ENCODE measurements at places on chromosomes 1 and 21.

GRCh38 chr1:3073489-3074296 lies 4.7 kb downstream of the PRDM16 start:
- DNase-seq = no peak

- no peak for DNase-seq
These were observed 1693.4 kb downstream of the NCAM2 start for GRCh38 chr21:22691658-22692057.

GRCh38 chr1:59601041-59601441 lies 213.7 kb upstream of the HOOK1 start:
- DNase-seq = no peak

DNA sequence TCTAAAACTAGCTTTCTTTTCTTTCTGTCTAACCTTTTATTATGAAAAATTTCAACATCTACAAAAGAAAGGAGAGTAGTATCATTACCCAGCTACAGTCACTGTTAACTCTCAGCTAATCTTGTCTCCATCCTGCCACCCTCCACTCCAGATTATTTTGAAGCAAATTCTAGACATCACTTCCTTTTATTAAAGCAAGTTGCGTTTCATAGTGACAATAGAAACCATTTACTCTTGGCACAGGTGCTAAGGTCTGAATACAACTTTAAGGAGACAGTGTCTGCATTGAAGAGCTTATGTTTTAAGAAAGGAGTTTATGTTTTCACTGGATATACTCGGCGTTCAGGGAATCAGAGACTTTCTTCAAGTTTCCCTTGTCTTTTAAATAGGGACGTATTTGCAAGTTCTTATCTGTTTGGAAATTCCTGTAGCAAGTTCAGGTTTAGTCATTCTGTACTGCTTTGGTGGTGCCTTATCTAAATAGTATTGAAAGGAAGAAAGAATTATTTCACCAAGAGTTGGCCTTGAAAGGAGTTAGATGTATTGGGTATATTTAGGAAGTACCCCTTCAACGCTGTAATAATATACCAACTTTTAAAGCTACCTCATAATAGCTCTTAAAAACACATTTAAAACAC lies 42.7 kb downstream of the ITSN1 start:
- no peak for DNase-seq

- DNase-seq = no peak
These were observed 312.0 kb upstream of the TMPRSS15 start for GRCh38 chr21:18715606-18716005.

DNA sequence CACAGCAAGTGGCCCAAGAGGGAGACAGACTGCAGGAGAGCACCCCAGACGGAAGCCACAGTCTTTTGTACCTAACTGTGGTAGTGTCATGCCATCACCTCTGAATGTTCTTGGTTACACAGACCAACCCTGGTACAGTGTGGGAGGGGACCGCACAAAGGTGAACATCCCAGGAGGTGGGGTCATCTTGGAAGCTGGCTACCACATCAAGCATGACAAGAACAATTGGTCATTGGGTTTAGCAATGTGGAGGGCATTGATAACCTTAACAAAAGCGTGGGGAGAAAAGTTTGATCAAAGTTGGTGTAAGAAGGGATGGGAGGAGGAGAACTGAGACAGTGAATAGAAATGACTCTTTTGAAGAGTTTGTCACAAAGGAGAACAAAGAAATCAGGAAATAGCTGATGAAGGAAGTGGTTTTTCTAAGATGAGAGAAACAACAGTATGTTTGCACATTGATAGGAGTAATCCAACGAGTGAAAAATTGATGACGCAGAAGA lies 87.1 kb upstream of the CACNA1E start:
- DNase-seq = peak; percentile 85

GRCh38 chr1:18511149-18511873 lies 30.6 kb downstream of the KLHDC7A start:
- DNase-seq = no peak

DNA sequence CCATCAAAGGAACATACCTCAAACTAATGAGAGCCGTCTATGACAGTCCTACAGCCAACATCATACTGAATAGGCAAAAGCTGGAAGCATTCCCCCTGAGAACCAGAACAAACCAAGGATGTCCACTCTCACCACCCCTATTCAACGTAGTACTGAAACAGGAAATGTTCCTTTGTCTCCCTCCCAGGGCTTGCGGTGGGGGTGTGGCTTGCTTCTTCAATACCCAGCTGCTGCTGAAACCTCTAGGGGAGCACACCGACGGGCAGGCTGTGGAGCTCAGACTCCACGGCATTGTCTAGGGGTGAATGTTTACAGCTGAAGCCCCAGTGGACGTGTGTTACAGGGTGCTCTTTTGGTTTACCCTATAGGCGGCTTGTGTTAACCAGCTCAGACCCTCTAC lies 30.5 kb upstream of the B3GALT2 start:
- DNase-seq = no peak

DNA sequence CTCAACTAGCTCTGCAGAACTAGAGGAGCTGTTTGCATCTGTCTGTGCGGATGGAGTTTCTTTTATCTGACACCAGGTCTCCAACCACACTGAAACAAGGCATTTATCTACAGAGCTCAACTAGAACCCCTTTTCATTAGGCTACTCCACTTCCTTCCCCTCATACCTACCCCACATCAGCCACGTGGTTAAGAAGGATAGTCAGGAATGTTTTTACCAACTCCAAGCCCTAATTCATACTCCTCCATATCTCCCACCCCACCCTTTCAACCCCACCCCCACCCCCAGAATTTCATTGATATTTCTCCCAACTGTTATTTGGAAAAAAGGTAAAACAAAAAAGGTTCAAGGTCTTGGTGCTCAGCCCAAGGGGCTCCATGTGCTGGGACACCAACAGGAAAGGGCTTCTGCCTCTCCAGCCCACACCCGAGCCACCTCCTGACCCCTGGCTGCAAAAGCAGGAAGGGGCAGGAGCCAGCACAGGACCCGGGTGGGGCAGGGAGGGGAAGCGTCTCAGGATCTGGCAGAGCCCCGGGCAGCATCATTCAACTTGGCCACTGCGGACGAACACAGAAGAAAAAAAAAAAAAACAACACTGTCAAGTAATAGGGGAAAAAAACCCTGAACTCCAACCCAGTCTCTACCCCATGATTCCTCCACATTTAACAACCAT lies 7.0 kb downstream of the ENSA start:
- DNase-seq = no peak

GRCh38 chr21:31236528-31236927 lies 107.5 kb downstream of the TIAM1 start:
- no peak for DNase-seq

GRCh38 chr1:232923739-232924386 lies 26.5 kb upstream of the NTPCR start:
- DNase-seq = peak; percentile 89

GRCh38 chr1:197129698-197130097 lies 16.8 kb downstream of the ASPM start:
- no peak for DNase-seq

- DNase-seq = no peak
These were observed 108.2 kb downstream of the DIRAS3 start for GRCh38 chr1:67942274-67942673.

GRCh38 chr1:220113136-220113695 lies 19.3 kb downstream of the IARS2 start:
- DNase-seq = peak; percentile 30

DNA sequence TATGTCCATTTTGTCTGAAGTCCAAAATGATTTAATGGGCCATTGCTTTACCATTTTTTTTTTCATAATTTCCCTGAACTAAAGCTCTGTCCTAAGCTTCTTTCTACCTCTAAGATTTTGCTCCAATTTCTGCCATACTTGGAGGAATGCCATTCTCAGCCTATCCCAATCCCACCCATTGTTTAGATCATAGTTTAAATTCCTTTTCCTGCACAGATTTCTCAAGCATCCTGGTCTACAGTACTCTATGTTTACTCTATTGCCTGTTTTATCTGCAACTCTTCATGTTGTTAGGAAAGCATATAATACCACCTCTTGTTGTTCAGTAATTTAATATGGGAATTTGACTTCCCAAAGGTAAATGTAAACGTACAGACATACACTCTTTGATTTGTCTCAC lies 30.8 kb downstream of the ADAMTS1 start:
- DNase-seq = no peak

DNA sequence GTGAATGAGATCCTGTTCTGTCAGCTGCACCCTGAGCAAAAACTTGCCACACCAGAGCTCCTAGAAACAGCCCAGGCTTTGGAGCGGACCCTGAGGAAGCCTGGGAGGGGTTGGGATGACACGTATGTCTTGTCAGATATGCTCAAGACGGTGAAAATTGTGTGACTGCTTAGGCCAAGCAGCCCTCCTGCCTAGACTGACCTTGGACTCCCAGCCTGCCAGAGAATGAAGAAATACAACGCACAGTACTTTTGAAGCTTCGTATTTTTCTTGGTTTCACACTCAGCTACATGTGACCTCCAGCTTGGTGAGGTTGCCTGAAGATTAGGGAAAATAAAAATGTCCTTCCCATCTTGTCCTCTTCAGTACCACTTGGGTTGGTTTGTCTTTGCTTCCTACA lies 15.1 kb downstream of the METTL13 start:
- no peak for DNase-seq

DNA sequence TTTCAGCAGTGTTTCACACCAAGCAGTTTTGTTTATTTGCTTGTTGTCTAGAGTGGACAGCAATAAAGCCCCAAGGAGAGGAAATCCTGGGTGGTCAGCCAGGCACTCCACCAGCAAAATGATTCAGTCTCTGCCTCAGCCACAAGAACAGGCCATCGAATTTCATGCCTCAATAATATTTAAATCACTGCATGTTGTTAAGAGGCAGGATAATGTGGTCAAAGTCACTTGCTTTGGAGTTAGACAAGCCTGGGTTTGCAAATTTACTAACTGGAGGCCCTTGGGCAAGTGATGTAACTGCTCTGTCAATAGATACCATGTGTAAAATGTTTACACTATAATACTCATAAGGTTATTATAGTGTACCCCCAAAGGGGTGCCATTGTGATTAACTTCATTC lies 349.6 kb downstream of the LMO4 start:
- no peak for DNase-seq

DNA sequence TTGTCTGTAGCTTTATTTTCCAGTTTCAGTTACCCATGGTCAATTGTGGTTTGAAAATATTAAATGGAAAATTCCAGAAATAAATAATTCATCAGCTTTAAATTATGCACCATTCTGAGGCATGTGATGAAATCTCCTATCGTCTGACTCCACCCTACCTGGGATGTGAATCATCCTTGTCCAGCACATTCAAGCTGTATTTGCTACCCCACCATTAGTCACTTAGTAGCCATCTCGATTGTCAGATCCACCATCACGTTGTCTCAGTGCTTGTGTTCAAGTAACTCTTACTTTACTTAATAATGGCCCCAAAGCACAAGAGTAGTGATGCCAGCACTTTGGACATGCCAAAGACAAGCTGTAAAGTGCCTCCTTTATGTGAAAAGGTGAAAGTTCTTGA lies 4.0 kb downstream of the STPG1 start:
- no peak for DNase-seq

GRCh38 chr1:204295671-204296070 lies 64.1 kb downstream of the PLEKHA6 start:
- no peak for DNase-seq

DNA sequence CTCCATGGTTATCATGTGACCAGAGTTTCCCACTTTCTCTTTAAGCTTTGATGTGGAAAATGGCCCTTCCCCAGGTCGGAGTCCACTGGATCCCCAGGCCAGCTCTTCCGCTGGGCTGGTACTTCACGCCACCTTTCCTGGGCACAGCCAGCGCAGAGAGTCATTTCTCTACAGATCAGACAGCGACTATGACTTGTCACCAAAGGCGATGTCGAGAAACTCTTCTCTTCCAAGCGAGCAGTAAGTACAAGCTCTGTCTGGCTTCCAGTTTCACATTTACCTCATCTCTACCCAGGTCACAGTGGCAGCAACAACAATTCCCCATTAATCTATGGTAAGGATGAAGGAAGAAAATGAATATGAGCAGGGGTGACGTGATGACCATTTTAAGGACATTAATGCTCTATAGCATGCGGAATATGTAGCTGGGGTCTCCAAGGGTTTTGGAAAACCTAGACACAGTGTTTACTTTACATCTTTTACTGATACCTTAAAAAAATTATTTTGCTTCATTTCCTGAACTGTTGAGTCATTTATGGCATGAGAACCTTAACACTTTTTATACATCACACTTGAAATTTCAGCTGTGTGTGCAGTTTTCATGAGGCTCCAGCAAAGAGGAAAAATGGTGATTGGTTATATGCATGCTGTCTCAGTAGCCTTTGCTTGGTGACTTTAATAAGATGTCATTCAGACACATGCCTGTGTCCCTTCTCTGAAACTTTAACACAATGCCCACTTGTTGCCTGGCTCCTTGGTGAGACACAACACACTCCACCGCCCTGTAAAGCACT lies 286.3 kb upstream of the SGIP1 start:
- DNase-seq = no peak

DNA sequence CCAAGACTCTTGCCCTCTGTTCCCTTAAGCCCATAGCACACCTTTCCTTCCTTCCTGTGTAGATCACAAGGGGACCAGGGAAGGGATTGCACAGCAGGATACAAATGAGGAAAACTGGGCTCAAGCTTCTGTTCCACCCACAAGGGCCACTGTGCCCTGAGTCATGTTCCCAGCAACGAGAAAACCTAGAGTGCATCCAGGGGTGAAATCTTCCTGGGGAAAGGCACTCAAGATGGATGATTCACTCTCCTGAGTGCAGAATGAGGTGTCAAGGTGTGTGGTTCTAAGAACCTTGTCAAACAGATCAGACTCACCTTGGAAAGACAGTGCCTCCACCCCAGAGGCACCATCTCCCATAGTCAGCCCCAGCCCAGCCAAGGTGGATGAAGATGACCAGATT lies 40.7 kb upstream of the EYA3 start:
- no peak for DNase-seq

DNA sequence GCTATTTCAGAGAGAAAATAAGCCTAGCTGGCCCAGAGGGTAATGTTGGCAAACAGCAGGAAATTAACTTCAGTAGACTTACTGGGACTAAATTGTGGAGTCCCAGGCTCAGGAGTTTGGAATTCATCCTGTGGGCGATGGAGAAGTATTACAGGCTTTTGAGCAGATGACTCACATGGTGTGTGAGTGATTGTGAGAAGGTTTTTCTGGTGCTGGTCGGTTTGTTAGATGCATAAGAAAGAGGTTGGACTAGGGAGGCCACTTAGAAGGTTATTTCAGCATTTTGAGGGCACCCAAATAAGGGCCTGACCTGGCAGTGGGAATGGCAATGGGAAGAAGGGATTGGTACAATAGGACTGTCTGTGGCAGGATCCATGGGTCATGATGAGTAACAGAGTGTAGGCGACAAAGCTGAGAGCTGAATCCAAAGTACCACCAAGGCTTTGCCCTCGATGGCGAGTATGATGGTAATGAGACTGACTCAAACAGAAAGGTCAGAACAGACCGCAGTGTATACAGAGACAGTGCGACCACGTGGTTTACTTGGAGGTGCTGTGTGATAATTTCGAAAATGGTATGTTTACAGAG lies 69.2 kb upstream of the KIF26B start:
- no peak for DNase-seq

DNA sequence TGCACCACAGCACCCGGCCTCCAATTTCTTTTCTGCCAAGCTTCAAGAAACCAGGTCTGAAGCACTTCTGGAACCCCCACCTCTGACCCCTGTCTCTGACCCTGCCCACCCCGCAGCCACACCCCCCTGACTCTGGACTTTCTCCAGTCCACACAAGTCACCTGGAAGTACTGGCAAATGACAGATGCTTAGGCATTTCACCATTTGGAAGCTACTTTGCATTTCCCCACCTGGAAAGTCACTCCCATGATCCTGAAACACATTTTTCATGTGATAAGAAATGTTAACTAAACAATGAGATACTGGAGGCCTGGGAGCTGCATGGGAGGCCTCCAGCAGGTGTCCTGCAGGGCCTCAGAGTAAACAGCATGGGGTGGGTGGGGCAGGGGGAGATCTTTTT lies 45.7 kb downstream of the NTPCR start:
- DNase-seq = no peak

- DNase-seq = no peak
These were observed 47.6 kb downstream of the PKN2 start for GRCh38 chr1:88731475-88732269.

Data from naive thymus-derived CD4-positive, alpha-beta T cell (primary cell).